Common myeloid progenitor, CD34-positive (primary cell): ENCODE measurements at places on chromosomes 6 and 20.

- no peak for DNase-seq
Measured at GRCh38 chr6:76792394-76792793, 670.9 kb downstream of the HTR1B start.

- DNase-seq: no peak
Measured at GRCh38 chr20:36744764-36745191, 1.1 kb downstream of the NDRG3 start.

DNA sequence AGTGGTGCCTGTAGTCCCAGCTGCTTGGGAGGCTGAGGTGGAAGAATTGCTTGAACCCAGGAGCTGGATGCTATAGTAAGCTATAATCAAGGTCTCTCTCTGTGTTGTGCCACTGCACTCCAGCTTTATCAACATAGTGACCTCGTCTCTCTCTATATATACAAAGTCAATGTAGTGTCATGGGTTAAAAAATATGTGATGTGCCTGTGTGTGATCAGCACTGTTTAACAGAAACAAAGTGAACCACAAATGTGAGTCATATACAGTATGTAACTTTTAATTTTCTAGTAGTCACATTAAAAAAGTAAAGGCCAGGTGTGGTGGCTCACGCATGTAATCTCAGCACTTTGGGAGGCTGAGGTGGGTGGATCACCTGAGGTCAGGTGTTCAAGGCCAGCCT is 85.3 kb upstream of the RNF24 start:
- no peak for DNase-seq

- peak; percentile 11 for DNase-seq
Measured at GRCh38 chr6:158358450-158359077, 46.3 kb downstream of the TULP4 start.

DNA sequence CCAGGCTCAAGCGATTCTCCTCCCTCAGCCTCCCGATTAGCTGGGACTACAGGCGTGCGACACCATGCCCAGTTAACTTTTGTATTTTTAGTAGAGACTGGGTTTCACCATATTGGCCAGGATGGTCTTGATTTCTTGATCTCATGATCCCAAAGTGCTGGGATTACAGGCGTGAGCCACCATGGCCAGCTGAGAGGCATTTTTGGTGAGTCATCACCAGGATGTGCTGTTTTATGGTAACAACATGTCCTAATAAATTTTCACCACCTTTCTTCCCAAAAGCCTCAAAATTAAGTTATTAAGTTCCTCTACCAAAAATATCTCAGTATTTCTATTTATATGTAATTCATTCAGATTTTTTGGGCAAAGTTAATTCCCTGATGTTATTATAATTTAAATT is 53.5 kb downstream of the COL21A1 start:
- no peak for DNase-seq

DNA sequence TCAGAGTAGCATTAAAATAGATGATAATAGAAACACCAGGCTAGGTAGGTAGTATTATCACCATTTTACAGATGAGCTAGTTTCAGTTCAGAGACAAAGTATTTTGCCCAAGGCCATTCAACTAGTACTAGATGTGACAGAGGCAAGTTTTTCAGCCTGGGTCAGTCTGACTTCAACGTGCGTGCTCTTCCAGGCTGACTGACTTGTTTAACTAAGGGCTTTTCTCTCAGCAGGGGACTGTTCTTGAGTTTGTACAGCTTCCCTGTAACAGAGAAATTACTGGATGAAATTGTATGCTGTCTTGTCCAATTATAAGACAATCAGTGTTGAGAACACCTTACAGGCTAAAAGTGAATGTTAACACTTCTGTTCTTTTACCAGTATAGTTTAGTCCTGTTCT is 333.5 kb upstream of the MAN1A1 start:
- DNase-seq: no peak

GRCh38 chr20:21623074-21623780 is 82.2 kb upstream of the PAX1 start:
- DNase-seq: no peak

DNA sequence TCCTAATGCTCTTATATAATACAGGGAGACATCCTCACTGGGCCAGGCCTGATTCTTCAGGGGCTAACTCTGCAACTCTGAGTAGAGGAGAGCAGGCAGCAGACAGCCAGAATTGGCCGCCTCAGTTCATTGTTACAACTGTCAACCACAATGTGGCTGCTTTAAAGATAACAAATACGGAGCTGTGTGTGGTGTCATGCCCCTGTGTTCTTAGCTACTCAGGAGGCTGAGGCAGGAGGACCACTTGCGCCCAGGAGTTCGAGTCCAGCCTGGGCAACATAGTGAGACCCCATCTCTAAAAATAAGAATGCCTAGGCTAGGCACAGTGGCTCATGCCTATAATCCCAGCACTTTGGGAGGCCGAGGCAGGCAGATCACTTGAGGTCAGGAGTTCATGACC is 34.3 kb downstream of the CEP250 start:
- peak; percentile 58 for DNase-seq

DNA sequence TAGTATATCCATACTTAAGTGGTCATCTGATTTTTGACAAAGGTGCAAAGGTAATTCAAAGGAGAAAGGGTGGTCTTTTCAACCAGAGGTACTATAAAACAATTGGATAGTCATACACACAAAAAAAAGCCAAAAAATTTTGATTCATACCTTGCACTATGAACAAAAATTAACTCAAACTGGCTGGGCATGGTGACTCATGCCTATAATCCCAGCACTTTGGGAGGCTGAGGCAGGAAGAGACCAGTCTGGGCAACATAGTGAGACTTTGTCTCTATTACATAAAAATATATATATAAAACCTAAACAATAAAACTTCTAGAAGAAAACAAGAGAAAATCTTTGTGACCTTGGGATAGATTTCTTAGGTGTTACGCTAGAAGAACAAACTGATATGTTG is 43.8 kb upstream of the ADIG start:
- no peak for DNase-seq

GRCh38 chr6:45789238-45789637 is 226.4 kb downstream of the CLIC5 start:
- no peak for DNase-seq

DNA sequence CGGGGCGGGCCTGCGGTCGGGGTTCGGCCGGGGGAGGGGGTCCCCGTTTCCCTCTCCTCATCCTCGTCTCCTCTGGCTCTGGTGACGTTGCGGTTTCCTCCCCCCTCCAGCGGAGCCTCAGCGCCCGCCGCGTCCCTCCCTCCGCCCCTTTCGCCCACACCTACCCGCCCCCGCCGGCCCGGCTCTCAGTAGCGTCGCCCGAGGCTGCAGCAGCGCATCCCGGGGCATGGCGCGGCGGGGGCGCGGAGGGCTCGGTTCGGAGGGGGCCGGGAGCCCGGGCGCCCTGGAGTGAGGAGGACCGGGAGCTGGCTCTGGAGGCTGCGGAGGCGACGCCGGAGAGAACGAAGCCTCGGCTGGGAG is at the start of gene DSE:
Gene DSE (plus strand): TSS at position 188 of the 360 bp plus-strand sequence. CDS start 28,304 bp downstream, outside the sequence.
- peak; percentile 89 for DNase-seq

DNA sequence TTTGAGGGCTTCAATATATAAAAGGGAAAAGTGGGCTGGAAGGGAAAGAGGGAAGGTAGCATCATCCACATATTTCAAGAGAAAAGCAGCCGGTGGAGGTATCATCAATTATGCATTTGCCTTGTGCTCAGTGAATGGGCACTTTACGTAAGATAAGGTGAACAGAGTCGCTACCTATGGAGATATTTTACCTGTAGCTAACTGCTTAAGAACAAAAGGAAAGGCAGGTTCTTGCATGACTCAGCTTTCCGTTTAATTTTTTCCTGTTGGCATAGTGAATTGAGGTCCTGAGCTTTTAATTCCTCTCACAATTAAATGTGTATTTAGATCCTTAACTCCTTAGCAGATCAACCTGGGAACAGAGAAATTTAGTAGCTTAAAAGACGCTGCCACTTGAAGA is 25.5 kb upstream of the PLCB4 start:
- no peak for DNase-seq

DNA sequence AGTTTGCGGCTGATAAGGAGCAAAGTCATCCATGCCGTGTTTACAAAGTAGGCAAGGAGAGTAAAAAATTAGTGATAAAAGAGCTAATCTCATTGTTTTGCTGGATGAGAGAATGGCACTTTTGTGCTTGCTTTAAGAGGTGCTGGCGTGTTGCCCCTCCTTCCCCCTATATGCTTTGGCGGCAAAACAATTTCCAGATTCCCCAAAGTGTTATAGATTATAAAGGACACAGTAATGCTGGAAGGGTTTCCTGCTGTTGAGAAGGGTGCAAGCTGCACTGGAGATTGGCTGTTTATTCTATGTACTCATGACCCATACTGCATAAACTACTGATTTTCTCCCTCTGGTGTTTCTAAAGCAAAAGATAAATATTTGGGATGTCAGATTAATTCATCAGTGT is 338.9 kb upstream of the MAP3K7 start:
- no peak for DNase-seq

DNA sequence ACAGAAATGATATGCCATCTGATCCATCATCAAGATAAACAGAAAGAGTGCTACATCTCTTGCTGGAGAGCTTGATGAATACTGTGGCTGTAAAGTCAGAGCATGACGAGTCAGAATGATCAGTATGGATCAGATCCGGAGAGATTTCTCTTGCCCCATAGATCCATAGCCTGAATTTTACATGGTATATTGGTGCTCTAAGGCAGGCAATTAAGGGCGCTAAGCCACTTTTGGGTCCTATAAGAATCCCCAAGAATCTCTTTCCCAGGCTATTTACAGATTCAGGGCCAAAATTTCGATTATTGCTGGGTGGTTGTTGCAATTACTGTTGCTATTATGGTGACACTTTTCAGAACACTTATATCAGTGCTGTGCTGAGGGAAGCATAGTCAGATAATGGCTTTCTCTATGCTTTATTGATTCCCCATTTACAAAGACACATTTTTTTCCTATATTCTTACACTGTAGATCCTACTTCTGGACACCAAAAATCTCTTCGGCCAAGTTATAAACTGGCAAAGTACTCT is 94.4 kb downstream of the ADGRB3 start:
- DNase-seq: no peak

DNA sequence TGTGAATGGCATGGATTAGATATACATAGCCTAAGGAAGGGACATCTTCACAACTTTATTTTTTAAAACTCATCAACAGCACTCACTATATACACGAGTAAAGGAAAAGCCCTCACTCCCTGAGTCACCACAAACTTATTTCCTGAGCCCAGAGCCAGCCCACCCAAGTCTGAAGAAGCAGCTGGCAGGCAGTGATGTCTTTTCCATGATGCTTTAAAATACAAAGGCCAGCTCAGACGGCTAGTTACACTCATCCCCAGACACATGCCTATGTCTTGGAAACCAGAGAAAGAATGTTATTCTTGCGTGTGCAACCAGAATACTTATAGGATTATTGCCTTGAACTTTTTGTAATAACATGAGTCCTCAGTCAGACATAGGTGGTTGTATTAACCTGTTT is 114.4 kb downstream of the ADGRG6 start:
- no peak for DNase-seq

DNA sequence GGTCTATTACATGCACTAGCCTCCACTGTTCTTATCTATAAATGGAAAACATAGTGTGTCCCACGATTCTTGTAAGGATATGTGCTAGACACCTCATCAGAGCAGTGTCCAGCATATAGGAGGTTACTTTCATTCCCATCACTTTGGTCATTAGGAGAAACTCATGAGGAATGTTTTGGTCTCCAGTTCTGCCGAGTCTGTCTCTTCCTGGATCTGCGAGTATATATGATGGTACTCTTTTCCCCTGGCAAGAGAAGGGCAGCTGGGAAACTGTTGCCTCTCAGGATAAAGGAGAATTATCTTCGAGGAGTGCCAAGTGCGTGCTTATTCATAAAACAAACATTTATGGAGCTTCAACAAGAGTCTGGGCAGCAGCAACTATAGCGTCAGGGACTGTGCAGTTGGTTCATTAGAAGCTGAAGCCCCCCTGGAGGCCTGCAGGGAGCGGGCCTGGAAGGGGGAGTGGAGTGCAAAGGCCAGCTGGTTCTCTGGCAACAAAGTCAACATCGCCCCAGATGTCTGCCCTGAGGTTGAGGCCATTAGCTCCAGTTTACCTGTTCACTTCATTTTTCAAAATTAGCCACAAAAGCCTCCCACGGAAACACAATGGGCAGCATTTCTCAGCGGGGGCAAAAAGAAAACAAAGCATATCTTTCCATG is 811.9 kb downstream of the MAFB start:
- no peak for DNase-seq

DNA sequence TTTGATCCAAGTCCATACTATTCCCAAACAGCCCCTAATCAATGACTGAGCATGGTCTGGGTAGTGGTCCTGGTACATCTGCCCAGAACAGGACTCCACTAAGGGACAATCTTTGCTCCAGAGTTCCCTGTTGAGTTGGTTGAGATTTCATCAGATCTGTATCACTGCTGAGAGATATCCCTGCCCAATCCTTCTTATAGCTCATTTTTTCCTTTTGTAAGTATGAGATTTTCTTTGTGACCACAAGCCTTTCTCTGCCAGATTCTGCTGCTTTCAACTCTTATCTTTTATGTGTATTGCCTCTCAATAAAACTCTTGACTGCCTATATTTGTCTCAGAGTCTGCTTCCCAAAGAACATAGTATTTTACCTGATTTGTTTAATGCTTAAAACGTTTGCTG is 46.2 kb upstream of the LAMA2 start:
- no peak for DNase-seq

DNA sequence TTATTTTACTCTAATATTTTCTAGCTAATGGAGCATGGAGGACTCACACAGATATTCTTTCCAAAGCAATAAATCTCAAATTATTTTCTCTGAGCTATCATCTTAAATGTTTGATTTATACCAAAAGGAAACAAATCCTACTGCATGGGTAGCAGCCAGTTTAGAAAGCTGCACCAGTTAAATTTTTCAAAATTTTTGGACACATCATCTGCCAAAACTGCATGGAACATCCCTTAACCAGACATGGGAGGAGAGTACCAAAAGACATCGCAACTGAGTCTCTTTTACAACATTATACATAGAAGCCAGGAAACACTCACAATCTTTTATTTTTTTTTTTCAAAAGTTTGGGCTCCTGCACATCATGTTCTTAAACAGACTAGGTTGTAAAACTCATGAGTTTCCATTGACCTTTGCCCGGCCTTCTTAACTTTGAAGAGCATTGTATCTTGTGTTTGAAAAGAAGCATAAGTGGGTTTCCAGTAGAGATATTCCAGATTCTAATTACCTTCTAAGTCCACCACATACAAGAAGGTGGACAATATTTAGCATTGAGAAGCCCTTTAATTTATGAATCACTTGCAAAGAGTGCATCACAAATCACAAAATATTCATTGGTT is 87.7 kb upstream of the HMGCLL1 start:
- DNase-seq: no peak

- DNase-seq: peak; percentile 31
Measured at GRCh38 chr20:59055302-59055701, 12.7 kb upstream of the PRELID3B start.

DNA sequence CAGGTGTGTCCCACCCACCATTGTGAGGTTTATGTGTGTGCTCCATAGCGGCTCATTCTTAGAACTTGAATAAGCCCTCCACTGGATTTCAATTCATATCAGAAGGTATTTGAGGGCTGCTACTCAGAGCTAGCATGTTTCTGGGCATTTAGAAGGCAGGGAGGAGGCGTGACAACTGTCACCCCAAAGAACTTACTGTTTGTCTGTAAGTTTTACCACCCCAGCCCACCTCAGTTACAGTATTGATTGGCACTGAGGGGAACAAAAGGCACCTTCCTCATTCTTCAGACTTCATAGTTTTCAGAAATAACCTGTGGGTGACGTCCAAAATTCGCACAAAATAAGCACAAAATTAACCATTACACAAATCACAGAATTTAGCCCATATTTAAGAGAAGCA is 81.7 kb downstream of the KHDC1L start:
- no peak for DNase-seq
